ENCODE measurements at places on chromosomes 12 and 14.

GRCh38 chr12:102169922-102170621 lies 27.6 kb downstream of the PMCH start:
- DNase-seq = no peak

DNA sequence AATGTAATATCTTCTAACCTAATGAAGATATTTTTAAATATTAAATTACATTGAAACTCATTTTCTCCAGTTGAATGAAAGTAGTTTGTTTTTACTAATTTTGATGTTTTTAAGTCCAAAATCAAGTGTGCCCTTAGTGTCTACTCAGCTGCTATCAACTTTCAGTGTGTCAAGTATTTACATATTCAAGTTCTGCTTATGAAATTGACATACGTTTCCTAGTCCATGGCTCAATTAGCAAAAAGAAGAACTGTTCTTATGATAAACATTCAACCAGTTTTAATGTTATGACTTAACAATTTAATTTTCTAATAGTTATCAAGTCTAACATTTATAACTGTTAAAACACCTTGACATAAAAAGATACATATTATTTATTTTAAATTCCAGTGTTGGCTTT lies 137.1 kb downstream of the DUSP6 start:
- no peak for DNase-seq

DNA sequence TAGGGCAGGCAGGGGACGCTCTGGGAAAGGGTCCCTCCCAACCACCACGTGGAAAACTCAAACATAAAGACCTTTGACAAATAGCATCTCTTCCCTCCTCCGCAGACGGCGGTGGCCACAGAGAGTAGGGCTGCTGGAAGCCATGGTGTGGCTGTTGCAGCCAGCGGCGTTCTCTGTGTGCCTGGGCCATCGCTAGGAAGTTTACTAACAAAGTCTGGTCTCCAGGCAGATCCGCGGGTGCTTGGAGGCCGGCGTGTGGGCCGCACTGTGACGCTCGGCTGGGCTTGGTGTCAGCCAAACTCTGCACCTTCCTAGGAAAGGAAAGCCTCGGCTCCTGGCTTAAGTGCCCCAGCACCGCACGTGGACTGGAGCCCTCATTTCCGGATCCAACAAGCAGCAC lies 65.6 kb downstream of the CCDC88C start:
- no peak for DNase-seq

DNA sequence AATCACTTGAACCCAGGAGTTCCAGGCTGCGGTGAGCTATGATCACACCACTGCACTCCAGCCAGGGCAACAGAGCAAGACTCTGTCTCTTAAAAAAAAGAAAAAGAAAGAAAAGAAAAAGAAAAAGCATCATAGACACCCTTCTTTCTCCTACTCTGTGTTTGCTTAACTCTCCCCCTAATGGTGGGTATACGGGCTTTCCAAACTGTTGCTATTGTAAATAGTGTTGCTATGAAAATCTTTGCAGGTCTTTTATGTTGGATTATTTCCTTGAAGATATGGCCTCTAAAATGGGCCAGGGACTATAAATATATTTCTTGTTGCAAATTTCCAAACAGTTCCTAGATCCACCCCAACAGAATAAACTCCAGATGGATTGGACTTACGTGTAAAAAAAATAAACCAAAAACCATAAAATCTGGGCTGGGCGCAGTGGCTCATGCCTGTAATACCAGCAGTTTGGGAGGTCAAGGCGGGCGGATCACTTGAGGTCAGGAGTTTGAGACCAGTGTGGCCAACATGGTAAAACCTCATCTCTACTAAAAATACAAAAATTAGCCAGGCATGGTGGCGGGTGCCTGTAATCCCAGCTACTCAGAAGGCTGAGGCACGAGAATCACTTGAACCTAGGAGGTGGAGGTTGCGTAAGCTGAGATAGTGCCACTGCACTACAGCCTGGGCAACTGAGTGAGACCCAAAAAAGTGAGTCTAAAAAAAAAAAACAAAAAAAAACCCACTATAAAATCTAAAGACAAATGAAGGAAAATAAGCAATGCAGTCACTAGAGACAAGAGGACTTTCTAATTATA lies 25.9 kb downstream of the NFKBIA start:
- DNase-seq = no peak

DNA sequence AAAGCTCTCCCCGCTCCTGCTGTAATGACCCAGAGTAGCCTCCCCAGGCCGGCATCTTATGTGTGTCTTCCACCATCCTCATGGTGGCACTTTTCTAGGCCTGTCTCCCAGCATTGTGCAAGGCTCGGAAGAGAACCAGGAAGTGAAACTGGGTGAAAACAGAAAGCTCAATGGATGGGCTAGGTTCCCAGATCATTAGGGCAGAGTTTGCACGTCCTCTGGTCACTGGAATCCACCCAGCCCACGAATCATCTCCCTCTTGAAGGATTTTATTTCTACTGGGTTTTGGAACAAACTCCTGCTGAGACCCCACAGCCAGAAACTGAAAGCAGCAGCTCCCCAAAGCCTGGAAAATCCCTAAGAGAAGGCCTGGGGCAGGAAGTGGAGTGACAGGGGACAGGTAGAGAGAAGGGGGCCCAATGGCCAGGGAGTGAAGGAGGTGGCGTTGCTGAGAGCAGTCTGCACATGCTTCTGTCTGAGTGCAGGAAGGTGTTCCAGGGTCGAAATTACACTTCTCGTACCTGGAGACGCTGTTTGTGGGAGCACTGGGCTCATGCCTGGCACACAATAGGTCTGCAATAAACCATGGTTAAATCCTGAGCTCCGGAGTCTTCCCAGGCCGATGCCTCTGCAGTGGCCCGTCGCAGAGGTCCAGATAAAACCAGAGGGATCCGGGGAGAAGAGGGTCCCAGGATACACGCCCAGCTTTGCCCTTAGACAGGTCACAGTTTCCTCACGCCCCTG lies 15.6 kb downstream of the ACVRL1 start:
- no peak for DNase-seq

Data from LNCaP clone FGC (cell line).